Activated CD4-positive, alpha-beta T cell treated with anti-CD3 and anti-CD28 coated beads for 36 hours (primary cell): ENCODE measurements at places on chromosomes 4 and X. TPM values are rescaled to one million over a fixed set of nuclear protein-coding genes. Genes with fewer than 3 reads are reported as not detected.
A peak's percentile ranks its signal among the peaks of the same experiment; 100 is the strongest.

GRCh38 chr4:87317527-87317926 is 5.2 kb downstream of the HSD17B13 start:
- H3K4me1 ChIP-seq: no peaks in the 10 kb centered on the region
- no peaks in the 10 kb centered on the region for H3K36me3 ChIP-seq
- no peak for DNase-seq
- H3K27ac ChIP-seq: no peak overlapping the region
- no peaks in the 10 kb centered on the region for H3K27me3 ChIP-seq

Gene RTL5
- total RNA-seq: 0.33 TPM

DNA sequence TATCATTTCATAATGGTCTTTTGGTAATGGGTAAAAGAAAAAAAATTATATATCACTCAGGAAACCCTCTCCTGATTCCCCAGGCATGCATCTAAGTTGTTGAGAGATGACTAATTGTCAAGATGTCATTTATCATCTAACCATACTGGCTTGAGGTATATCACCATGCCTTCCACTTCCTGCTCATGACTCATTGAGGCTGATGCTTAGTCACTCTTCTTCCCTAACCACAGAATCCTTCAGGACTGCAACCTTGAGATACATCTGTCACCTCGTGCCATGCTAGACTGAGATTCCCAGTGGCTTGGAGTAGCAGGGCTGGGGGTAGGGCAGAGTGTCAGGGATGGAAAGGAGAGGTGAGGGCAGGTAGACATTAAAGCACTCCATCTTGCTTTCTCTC is 782.5 kb upstream of the INTU start:
- H3K36me3 ChIP-seq: no peaks in the 10 kb centered on the region
- H3K27me3 ChIP-seq: no peaks in the 10 kb centered on the region
- no peak for DNase-seq
- no peaks in the 10 kb centered on the region for H3K4me1 ChIP-seq
- no peak overlapping the region for H3K27ac ChIP-seq

Gene ELOVL6
- total RNA-seq: 10.2 TPM

DNA sequence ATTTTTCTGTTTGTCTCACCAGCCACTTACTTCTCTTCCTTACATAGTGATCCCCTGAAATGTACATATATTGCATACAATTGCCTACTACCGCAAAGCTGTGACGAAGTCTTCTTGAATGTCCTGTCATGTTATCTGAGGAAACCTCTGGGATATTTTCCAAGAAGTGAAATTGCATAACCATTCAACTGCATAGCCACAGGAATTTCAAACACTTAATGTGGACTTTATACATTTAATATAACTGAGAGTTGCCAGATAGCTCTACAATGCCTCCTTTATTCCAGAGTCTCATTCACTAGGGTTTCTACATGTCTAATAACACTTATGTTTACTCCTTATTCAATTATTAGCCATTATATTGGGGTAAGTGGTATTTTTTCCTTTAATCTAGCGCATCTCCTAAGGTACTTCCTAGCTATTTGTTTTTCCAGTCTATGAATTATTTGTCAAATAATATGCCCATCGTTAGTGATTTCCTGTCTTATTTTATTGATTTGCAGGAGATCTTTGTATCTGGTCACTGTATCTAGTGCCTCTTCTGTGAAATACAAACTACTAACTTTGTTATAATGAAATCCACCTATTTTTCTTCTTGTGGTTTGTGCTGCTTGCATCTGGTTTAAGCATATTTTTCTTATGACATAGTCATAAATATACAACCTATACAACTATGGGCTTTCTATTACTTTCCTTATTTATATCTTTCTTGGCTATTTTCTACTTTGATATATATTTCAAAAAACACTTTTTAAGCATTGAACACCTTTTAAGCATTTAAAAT is 69.2 kb upstream of the GRID2 start:
- no peak overlapping the region for H3K4me3 ChIP-seq
- H3K27ac ChIP-seq: no peak overlapping the region
- no peaks in the 10 kb centered on the region for H3K4me1 ChIP-seq
- no peak for DNase-seq

DNA sequence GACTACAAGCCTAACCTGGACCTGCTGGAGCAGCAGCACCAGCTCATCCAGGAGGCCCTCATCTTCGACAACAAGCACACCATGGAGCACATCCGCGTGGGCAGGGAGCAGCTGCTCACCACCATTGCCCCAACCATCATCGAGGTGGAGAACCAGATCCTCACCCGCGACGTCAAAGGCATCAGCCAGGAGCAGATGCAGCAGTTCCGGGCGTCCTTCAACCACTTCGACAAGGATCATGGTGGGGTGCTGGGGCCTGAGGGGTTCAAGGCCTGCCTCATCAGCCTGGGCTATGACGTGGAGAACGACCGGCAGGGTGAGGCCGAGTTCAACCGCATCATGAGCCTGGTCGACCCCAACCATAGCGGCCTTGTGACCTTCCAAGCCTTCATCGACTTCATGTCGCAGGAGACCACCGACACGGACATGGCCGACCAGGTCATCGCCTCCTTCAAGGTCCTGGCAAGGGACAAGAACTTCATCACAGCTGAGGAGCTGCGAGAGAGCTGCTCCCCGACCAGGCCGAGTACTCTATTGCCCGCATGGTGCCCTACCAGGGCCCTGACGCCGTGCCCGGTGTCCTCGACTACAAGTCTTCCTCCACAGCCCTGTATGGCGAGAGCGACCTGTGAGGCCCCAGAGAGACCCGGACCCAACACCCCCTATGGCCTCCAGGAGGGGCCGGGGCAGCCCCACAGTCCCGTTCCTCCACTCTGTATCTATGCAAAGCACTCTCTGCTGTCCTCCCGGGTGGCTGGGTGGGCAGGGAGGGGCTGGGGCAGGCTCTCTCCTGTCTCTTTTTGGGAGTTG is 486.2 kb downstream of the TRAM1L1 start:
- H3K4me1 ChIP-seq: no peaks in the 10 kb centered on the region
- H3K27me3 ChIP-seq: no peaks in the 10 kb centered on the region
- H3K36me3 ChIP-seq: no peaks in the 10 kb centered on the region
- no peak overlapping the region for H3K27ac ChIP-seq
- no peak overlapping the region for H3K4me3 ChIP-seq

Gene PPM1K
- total RNA-seq: 44.2 TPM

DNA sequence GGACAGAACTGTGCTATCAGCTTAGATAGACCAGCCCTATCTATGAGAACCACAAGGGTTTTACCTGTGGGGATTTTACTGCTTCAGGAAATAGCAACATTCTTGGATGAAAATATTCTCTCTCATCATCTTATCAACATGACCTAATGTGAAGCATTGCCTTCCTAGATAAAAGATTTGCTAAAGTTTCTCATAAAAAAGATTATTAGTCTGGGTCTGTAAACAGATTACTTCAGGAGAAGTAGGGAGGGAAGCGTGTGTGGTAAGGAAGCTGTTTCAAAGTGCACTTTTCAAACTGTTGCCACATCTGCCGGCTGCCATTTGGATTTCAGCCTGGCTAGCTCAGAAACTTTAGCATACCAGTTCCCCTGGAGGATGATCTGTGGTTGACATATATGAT is at the start of gene NOX1:
TSS of gene NOX1 (minus strand) at position 35 of the 400 bp plus-strand sequence. CDS start 220 bp downstream, outside the sequence.
- no peaks in the 10 kb centered on the region for H3K36me3 ChIP-seq
- H3K27ac ChIP-seq: no peak within 1 kb of the TSS
- no peak within 1 kb of the TSS for H3K4me3 ChIP-seq
- no peak for DNase-seq
- no peaks in the 10 kb centered on the region for H3K4me1 ChIP-seq

Gene GCNA
- total RNA-seq: 3.5 TPM

DNA sequence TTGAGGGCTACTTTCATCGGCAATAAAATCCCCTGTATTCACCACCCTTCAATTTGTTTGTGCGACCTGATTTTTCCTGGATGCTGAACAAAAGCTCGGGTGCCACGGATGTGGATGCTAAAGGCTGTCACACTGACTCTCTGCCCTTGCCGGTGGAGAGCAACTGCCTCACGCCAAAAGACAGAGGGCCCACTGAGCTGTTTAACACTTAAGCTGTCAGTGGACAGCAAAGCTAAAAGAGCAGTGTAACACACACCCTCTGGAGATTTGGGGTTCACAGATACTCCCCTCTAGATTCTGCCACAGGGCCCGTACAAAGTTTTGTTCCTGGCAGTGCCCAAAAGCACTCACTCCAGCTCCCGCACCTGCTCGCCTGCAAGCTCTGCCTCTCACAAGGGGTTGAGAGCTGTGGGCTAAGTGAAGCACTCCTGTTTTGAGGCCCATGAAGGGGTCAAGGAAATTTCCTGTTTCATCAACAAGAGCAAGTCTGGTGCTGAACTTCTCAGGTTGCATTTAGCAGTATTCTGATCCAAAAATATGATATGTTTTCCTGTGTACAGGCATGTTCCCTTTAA is 1571.9 kb downstream of the ADGRL3 start:
- H3K36me3 ChIP-seq: no peaks in the 10 kb centered on the region
- no peak overlapping the region for H3K27ac ChIP-seq
- H3K4me3 ChIP-seq: no peak overlapping the region
- no peak for DNase-seq

DNA sequence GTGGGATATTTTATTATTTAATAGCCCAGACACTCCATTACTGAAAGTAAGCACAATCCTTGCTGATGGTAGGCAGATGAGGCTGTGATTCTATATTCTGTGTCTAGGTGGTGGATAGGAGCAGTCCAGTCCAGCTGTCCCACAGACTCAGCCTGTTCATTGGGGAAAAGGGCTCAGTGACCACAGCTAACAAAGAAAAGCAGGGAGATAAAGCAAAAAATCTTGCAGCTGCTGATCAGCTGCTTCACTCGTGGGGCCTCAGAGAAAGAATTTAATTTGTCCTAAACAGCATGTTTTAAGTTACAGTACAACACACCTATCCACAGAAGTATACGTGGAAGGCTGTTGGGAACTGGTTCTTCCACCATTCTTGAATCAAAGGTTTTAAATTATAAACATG is 40.7 kb upstream of the ANK2 start:
- H3K4me1 ChIP-seq: no peaks in the 10 kb centered on the region
- H3K27ac ChIP-seq: no peak overlapping the region
- no peaks in the 10 kb centered on the region for H3K36me3 ChIP-seq

Gene PNMA5
- not detected for total RNA-seq

DNA sequence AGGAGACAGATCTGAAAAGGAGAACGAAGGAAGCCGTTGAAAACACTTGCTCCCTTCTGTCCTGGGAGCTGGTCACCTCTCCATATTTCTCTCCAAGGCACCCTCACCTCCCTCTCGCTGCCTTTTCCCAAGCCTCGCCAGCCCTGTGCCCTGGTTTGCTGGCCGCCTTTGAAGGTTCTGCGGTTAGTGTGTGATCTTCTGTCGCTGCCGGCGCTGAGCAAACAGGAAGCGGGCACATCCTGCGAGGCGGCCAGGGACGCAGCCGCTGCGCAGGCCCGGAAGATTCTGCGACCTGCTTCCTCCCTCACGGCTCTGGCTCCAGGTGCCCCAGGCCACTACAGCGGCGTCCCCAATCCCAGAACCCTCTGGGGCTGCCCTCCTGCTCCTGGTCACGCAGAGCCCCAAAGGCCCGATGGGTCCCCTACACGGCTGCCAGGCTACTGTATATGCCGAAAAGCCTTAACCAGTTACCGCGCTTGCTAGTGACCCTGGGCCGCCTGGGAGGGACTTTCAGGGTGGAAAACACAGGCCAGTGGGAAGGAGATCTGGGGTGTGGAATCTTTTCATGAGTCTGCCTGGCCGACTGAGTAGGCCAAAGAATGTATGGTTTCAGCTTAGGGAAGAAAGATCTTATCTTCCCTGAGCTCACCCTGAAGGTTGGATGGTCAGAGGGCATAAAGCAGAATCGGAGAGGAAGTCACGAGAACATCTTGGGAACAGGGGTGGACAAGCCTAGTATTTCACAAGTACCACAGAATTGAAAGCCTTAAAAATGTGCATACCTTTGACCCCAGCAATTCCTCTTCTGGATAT is 2.3 kb upstream of the SASH3 start:
- H3K4me3 ChIP-seq: peak overlapping the region; percentile 71
- H3K4me1 ChIP-seq: peaks cover 50% of the 10 kb centered on the region
- no peaks in the 10 kb centered on the region for H3K27me3 ChIP-seq
- peak overlapping the region; percentile 95 for H3K27ac ChIP-seq
- peak; percentile 84 for DNase-seq

DNA sequence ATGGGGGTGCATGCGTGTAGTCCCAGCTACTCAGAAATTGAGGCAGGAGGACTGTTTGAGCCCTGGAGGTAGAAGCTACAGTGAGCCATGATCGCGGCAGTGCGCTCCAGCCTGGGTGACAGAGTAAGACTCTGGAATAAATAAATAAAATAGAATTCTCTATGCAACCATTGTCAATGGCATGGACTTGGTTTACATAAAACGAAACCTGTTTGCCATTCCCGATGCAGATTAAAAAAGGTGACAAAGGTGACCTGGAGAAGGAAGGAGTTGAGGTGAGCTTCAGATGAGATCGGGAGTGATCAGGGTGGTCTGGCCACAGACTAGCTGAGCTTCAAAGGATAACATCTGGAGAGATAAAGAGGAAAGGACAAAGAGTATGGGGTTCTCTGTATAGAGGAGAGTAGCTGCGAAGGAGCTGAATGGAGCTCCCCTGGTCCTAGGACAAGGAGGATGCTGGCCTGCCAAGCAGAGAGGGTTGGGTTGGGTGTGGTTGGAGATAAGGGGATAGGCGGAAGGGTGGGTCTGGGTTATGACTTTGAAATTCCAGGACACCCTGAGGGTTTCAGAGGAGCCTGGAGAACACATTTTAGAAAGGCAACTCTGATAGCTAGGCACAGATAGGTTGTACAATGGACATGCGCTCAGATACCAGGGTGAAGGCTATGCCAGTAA is 98.6 kb downstream of the RBM47 start:
- H3K27ac ChIP-seq: no peak overlapping the region
- H3K36me3 ChIP-seq: no peaks in the 10 kb centered on the region
- H3K4me1 ChIP-seq: peaks cover 3% of the 10 kb centered on the region
- H3K27me3 ChIP-seq: no peaks in the 10 kb centered on the region
- DNase-seq: no peak

DNA sequence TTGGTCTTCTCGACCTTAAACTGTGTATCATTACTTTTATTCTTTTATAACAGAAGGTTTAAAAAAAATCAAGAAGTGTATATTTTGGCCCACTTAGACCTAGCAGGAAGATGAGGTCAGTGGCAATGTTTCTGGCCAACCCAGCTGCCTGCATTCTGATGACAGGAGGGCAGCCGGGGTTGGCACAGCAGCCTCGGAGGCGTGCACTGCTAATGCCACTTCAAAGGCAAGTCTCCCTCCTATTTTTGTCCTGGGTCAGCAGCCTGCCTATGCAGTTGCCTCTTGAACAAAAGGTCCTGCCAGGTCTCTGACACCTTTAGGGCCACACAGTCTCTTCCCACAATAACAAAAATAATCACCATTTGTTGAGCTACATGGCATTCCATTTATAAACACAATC is 89.4 kb upstream of the MYOZ2 start:
- peaks cover 3% of the 10 kb centered on the region for H3K4me1 ChIP-seq
- no peak for DNase-seq
- H3K27ac ChIP-seq: no peak overlapping the region
